ENCODE measurements at places on chromosomes 1 and 21.

- no peak for DNase-seq
Observed at GRCh38 chr1:205530116-205530515, 25.6 kb downstream of the CDK18 start.

DNA sequence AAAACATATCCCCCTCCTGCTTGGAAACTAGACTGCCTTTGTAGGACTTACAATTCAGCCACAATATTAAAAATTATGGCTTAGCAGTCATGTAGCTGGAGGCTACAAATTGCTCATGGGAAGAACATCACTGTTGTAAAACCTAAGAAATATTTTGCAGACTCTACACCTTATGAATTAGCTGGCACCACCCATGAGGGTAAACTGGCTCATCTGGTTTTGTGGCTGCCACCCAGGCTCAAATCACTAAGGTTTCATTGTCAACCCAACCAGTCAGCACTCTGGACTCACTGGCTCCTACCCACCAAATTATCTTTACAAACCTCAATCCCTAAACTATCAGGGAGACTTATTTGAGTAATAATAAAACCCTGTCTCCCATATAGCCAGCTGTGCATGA lies 100.7 kb upstream of the OLFM3 start:
- DNase-seq = no peak

DNA sequence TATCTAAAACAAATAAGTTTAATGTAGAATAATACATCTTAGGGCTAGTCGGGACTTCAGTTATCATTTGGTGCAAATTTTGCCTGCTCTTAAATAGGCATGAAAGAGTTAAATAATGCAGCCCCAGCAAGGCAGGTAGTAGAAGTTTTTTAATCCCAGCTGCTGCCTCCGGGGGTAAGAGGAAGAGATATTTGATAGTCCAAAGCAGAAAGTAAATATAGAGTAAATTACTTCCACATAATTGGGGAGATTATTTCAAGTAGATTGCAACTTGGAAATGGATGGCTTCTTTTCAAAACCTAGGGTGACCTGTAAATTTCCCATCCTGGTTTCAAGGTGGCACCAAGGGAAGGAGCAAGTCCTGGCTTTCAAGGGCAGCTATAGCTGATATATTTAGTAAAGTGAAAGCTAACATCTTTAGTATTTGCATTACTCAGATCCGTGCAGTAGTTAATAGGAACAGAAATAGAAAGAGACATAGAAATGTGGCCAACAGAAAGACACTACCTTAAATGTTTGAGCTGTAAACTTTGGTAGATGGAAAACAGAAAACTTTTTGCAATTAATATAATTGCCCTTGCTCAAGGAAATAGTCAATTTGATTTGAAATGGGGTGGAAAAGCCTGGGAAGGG lies 109.1 kb downstream of the LMO4 start:
- no peak for DNase-seq

- DNase-seq = no peak
Observed at GRCh38 chr1:201608635-201609395, 69.9 kb downstream of the NAV1 start.

DNA sequence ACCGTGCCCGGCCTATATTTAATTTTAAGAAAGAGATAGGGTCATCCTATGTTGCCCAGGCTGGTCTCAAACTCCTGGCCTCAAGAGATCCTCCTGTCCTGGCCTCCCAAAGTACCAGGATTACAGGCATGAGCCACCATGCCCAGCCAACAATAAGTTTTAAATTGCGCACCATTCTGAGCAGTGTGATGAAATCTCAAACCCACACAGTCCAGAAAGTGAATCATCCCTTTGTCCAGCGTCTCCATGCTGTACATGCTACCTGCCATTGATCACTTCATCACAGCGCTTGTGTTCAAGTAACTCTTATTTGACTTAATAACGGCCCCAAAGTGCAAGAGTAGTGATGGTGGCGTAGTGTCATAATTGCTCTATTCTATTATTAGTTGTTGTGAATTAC lies 75.4 kb downstream of the APP start:
- no peak for DNase-seq

GRCh38 chr1:34408011-34408410 lies 231.3 kb downstream of the C1orf94 start:
- DNase-seq = no peak

DNA sequence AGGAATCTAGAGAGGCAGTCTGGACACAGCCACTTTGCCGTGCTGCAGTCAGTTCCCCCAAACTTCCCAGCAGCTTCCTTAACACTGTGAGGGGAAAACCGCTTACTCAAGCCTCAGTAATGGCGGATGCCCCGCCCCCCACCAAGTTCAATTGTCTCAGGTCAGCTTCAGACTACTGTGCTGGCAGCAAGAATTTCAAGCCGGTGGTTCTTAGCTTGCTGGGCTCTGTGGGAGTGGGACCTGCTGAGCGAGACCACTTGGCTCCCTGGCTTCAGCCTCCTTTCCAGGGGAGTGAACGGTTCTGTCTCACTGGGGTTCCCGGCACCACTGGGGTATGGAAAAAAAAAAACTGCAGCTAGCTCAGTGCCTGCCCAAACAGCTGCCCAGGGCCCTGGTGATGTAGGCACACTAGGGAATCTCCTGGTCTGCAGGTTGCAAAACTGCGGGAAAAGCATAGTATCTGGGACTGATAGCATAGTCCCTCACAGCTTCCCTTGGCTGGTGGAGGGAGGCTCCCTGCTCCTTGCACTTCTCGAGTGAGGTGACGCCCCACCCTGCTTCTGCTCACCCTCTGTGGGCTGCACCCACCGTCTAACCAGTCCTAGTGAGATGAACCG lies 23.7 kb upstream of the HFM1 start:
- DNase-seq = no peak

DNA sequence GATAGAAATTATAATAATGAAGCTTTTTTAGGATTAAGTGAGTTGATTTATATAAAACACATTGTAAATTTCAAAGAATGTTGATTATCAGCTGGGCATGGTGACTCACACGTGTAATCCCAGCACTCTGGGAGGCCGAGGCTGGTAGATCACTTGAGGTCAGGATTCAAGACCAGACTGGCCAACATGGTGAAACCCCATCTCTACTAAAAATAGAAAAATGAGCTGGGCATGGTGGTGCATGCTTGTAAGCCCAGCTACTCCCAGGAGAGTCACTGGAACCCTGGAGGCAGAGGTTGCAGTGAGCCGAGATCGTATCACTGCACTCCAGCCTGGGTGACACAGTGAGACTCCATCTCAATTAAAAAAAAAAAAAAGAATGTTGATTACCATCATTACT lies 18.4 kb downstream of the ADAMTS1 start:
- DNase-seq = no peak

- DNase-seq = no peak
Observed at GRCh38 chr1:46461809-46462448, 27.7 kb upstream of the DMBX1 start.

DNA sequence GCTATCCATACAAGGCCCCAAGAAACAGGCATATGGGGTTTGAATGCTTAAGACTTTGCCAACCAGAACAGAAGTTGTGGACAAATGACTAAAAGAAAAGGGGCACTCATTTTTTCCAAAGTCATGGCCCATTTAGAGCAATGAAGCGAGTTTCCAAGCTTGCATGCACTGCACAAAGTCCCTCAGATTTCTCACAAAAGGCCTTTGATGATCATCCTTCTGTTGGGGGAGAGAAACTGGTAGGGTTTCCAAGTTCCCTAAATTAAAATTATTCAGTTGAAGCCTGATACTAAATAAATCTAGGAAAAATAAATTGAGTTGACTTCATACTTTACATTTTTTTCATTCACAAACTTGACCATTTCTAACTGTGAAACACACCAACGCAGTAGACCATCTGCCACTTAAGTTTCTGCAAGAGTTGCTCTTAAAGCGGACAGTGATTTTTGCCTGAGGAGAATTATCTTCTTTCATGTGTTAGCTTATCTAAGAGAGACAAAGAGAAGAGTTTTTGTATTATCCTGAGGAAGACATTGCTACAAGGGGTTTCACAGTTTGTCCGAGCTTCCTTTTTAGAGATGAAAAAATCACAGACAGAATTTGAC lies 139.2 kb downstream of the SEC16B start:
- no peak for DNase-seq

GRCh38 chr1:108936170-108936569 lies 27.1 kb downstream of the CLCC1 start:
- no peak for DNase-seq

GRCh38 chr21:17732306-17732705 lies 86.8 kb downstream of the C21orf91 start:
- no peak for DNase-seq

DNA sequence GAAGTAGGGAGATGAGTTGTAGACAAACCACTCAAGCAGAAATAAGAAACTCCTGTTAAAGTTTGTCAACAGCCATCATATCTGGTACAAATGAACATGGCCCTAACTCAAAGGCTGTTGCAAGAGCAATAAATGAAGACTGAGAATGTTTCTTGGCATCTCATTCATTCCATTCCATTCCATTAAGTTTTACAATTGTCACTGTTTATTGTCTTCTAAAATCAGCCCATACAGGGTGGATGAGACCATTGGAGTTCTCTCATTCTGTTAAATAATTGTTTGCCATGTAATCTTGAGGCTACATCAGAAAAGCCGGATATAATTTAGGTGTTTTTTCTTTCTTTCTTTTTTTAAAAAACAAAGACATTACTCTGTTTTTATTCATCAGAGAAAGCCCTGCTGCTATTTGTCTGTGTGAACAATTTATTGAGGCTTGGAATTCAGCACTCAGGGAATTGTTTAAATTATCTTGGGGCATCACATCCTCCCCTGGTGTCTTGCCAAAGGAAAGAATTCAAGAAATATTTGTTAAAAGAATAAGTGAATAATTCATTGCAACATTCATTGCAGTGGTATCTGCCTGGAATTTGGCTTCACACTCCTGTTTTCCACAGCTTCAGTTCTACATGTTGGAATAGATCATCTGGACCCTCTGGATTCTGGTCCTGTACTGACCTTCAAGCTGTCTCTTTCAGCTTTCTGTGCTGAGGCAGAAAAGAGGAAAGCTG lies 604.5 kb downstream of the PLPP3 start:
- no peak for DNase-seq

- DNase-seq = no peak
Observed at GRCh38 chr1:204465546-204466415, 28.8 kb downstream of the PIK3C2B start.

- DNase-seq = no peak
Observed at GRCh38 chr1:180927841-180928240, 15.1 kb downstream of the KIAA1614 start.

DNA sequence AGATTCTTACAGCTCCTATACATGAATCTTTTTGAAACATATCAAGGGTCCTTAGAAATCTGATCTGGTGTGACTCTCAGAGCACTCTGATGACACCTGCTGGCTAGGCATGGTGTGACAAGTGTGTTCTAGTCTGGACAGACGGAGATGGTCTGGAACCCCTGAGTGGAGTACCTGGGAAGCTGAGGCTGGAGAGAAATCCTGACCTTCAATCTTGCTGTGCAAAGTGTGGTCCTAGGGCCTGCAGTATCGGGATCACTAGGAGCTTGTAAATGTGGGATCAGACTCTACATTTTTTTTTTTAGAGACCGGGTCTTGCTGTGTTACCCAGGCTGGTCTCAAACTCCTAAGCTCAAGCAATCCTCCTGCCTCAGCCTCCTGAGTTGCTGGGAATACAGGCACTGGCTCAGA lies 78.6 kb upstream of the SOD1 start:
- peak; percentile 69 for DNase-seq

DNA sequence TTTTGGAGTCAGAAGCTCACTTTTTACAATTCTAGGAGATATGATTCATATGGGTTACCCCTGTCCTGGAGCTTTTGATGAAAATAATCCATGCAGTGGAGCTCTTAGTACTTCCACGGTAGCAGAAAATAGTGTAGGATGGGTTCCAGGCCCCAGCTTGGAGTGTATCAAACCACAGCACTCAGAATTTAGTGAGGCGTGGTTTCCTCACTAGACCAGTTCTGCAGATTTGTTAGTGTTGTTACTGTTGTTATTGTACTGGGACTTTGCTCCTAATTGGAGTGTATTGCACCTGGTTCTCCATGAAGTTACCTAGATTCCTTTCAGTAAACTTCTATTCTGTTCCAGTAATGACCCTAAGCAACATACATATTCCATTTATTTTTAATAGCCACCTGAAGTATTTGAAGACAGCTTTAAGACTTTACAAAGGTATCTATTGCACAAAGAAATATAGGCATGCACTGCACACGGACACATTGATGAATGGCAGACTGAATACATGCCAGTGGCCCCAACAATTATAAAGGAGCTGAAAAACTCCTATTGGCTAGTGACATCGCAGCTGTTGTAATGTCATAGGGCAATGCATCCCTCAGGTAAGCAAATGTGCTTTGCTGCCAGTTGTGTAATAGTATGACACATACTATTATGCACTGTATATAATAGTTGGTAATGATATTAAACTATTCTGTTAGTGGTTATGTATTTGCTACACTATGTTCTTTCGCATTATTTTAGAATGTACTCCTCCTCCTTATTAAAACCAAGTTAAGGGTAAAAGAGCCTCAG lies 1058.0 kb downstream of the KCNT2 start:
- DNase-seq = no peak

DNA sequence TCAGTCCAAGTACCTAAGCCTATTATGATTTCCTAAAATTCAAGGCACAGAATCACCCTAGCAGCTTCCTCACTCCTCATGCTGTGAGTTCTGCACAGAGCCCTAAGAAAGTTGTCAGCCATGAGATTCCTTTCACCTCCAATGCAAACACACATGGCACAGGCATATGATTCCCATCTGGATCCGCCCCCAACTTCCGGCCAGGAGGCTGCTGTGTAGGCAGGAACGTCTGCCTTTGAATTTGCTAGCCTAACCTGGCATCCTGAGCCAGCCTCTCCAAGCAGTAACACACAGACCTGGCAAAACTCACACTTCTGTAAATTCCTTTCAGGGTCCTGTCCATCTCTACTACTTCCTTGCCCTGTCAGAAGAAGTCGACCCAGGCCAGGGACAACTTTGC lies 521.1 kb upstream of the BEND5 start:
- no peak for DNase-seq
